HS-5 (cell line): ENCODE measurements at places on chromosomes 6 and 20.

DNA sequence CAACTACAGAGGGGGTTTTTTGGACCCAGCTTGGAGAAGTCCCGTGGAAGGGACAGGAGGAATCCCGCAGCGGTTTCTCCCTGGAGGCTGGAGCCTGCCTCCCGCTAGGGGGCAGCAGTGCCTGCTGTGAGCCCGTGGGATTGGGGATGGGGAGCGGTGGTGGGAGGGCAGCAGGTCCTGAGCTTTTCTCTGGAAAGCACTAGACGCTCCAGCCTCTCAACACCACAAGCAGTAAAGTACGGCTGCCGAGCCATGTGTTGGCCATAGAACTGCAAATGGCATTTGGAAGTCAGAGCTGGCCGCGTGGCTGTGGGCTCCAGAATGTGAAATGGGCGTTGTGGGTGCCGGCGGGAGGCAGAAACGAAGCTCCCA is 47.8 kb downstream of the GMPR start:
- no peak for DNase-seq

DNA sequence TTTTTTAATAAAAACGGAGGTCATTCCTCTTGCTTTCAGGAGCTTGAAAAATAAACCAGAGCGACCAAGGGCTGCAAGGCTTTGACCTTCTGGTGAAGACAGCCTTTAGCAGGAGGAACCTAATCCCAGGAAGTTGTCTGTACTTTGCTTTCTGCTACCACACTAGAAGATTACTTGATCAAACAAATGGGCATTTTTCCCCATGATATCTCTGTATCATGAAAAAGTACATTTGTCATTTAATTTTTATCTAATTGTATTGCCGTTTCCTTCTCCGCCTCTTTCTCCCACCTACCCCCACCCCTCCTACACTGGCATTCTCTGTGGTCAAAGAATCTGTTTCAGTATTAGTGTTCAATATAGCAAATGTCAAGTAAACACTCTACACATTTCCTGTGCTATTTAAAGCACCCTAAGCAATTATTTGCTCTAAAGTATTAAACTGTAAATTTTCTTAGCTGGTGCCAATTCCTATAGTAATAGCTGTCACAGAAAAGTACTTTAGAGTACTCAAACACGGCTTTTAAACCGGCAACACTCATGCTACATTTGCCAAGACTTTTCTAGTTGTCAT is 29.7 kb downstream of the ATXN1 start:
- DNase-seq = no peak

GRCh38 chr6:34656378-34657036 is 40.1 kb downstream of the ILRUN start:
- no peak for DNase-seq

DNA sequence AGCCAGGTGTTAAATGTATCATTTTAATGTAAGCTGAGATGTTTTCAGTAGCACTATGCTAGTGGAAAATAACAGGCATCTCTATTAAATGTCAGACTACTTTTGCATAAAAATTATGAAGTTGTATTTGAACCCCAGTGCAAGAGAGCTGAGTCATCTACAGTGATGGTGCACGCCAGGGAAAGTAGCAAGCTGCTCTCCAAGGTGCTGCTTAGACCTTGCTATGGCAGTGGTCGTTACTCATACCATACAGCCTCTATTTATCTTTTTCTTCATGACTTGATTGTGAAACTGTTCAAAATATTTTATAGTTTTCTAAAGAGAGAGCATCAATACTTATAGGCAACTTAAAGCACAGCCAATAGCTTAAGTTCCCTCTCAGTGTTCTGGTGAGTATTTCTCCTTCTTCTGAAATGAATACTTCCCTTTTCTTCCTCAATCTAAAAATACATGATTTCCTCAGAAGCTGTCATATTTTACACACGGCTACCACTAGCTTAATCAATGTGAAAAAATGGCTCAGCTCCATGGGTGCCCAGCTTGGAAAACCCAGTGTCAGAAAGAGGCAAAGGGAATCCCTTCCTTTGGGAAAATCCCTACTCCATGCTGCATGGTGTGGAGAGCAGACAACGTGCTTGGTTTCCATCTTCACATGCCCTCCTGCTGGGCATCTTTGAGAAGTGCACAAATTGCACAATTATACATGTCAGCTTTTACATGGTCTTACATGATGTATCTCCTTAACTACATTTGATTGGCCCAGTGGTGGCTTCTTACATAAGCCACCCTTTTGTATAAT is 105.6 kb downstream of the ELOVL4 start:
- no peak for DNase-seq
